ENCODE measurements at places on chromosomes 1 and 21.

GRCh38 chr1:93880731-93881130 is 1.7 kb upstream of the DNTTIP2 start:
- no peak for DNase-seq

GRCh38 chr1:214847071-214847810 is 235.3 kb upstream of the KCNK2 start:
- no peak for DNase-seq

DNA sequence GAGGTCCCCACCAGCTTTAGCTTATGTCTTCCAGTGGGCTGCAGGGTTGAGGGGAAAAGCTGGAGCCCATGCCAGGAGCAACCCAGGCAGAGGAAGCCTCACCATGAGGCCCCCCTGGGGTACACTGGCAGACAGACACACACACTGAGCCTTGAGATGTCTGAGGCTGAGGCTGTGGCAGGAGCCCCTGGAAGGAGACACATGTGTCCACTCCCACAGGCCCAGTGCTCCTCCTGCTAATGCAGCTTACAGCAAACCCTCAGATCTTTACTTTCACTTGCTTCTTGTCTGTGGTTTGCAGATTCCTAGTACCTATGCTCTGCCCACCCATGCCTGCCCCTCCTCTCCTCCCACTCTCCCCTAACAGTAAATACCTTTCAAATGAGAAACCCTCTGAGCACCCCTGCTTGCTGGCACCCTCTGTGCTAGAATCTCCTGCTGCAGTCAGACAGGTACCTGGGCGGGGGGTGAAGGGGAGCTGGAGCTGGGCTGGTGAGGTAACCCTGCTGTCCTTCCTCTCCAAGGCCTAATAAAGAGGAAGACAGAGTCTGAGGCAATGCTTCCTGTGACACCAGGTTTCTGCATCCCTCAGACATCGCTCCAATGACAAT is 63.4 kb upstream of the NEK2 start:
- peak; percentile 63 for DNase-seq

- no peak for DNase-seq
Observed at GRCh38 chr1:12634156-12634555, 9.7 kb upstream of the AADACL4 start.

GRCh38 chr1:52423771-52424170 is 19.4 kb downstream of the PRPF38A start:
- DNase-seq = peak; percentile 84

DNA sequence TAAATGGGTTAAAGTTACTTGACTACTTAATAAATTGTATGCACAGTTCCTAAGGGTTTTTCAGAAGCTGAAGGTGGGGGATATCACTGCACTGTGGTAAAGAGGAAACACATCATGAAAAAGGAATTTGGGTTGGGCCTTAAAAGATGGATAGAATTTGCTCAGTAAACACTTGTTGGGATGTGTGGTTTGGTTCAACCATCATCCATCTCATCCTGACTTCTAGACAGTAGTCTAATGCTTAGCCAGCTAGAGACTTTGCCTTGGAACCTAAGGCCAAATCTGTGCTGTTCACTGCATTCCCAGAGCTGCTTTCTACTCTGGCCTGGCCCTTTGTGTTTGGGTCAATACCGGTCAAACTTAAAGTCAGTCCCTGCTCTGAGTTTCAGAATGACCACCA is 30.6 kb downstream of the LY9 start:
- DNase-seq = no peak

DNA sequence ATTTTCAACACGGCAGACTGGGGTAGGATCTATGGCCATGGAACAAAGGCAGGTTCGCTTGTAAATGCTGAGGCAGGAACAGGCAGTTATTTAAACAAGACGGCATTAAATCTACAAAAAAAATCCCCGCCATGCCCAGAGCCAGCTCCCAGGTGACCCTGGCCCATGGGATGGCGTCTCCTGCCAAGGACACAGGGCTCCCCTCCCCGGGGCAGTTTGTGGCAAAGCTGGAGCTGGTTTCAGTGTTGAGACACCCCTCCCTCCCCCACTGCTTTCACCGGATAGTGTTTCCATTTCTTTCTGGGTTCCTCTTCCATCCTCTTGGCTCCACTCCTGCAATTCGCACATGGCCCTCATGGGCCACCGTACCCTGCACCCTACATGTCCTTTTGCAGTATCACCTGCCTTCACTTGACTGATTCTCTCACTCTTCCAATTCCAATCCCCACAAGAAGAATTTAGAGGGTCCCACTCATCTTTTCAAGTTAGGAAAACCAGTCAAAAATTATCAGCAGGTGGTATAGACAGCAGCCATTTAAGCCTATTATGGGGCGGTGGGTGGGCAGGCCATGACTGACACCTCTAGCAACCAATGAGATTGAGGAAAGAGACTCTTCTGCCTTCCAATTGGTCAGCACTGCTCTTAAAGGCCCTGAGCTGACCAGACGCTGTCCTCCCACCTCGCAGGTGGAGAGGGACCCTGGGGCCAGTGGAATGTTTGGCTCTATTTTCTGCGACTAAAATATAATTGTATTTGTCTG is 52.0 kb downstream of the OLIG1 start:
- no peak for DNase-seq

- no peak for DNase-seq
Observed at GRCh38 chr1:175005085-175005783, 5.5 kb downstream of the CACYBP start.

GRCh38 chr1:218164111-218164929 is 120.8 kb upstream of the RRP15 start:
- no peak for DNase-seq

GRCh38 chr1:202329891-202330290 is 11.8 kb downstream of the UBE2T start:
- no peak for DNase-seq

DNA sequence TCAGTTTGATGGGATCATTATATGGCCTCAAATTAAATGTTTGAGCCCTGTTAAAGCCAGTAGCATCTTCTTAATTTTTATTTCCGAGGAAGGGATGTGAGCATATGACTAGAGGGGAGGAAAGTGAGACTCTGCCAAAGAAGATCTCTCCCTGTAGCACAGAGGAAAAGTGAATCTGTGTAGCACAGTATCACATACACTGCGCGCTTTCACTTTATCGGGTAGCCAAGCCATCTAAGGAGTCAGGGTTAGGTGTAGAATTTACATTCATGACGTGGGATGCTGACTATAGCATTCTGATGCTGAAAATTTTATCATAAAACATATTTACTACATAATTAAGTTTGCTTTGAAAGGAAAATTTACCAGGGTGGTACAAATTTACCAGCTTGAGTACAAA is 24.0 kb downstream of the LRRC8D start:
- no peak for DNase-seq

DNA sequence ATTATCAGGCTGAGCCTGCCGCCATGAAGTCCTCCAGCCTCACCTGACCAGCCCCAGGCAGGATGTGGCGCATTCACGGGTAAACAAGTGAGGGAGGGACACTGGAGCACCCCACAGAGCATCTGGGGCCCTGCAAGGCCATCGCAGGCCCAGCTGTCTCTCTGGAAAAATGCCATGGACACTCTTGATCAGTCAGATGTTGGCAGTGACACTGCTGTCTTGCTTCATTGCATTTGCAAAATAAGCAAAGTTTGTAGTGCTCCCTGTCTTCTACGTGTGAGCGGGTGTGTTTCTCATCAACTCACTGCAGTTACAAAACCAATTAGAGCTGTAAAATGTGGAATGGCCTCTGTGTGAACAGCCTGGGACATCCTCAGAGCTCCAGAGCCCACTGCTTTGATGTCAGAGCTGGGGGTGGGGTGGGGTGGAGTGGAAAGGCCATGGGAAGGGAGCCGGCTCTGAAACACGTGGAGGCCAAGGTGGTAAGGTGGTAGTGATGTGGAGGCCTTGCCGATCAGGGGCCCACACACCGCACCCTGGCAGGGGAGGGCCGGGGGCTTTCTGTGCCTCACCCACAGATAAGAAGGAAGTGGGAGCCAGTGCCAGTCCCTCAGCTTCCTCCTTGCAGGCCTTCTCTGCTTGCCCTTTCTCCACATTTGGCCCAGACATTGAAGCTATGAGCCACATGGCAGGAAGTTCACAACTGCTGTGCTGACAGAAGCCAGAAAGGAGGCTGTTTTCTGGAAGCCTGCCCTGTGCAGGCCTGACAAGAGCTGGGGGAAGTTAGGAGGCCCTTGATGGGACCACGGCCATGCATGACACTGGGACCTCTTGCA is 254.9 kb downstream of the RHOU start:
- peak; percentile 23 for DNase-seq

- no peak for DNase-seq
Observed at GRCh38 chr1:48223366-48224240, 1.1 kb downstream of the SLC5A9 start.

DNA sequence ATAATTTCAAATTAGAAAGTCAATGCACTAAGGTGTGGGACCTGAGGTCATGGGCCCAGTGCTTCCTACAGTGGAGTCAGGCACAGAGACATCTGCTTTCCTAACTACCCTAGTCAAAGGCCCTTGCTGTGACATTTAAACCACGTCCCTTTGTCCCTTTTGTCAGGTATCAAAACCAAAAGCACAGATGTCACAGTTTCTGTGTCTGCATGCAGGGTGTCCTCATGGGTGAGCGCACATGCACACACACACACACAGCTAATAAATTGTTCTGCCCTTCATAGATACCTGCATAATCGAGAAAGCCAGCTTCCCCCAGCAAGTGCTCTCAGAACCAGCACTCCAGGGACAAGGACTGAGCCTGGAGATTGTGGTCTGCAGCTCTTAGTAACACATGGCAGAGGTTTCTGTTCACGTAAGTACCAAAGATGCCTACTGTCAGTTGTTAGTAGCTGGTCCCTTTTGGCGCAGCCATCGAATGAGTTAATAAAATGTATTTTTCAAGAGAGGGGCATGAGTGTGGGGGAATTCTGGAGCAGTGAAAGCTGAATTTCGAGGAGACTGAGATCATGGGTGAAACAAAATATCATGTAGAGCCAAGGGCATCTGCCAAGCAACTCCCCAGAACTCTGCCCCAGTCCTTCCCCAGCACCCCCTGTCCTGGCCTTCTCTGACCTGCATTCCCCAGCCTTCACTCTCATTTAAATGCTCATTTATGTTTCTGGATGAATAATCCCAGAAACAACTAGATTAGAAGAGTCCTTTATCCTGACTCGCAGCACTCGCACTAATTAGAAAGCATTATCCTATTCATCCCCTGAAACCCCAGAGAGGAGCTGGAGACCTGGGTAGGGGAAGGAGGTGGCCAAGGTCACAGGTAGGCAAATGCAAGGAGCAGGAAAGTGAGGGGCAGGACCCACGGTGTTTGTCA is 25.5 kb downstream of the TNR start:
- no peak for DNase-seq

DNA sequence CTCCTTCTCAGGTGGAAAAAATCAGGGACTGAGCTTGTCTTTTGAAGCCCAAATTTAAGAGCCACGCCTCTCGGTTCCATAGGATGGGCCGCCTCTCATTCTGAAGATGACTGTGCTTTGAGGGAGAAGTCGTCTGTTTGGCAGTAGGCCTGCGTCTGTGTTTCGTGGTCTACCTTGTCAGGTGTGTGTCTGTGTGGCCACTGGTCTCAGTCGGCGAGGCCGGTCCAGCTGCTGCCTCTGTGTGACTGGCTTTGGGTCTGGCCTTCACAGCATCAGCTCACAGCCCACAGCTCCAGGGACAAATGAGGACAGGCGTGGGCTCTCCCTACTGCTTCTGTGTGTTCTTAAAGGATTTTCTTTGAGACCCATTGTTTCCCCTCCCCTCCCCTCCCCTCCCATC is 50.3 kb downstream of the B3GALT5 start:
- no peak for DNase-seq

- no peak for DNase-seq
Observed at GRCh38 chr21:34644825-34645224, 24.0 kb upstream of the CLIC6 start.

GRCh38 chr1:88058205-88058604 is 625.9 kb upstream of the PKN2 start:
- no peak for DNase-seq

DNA sequence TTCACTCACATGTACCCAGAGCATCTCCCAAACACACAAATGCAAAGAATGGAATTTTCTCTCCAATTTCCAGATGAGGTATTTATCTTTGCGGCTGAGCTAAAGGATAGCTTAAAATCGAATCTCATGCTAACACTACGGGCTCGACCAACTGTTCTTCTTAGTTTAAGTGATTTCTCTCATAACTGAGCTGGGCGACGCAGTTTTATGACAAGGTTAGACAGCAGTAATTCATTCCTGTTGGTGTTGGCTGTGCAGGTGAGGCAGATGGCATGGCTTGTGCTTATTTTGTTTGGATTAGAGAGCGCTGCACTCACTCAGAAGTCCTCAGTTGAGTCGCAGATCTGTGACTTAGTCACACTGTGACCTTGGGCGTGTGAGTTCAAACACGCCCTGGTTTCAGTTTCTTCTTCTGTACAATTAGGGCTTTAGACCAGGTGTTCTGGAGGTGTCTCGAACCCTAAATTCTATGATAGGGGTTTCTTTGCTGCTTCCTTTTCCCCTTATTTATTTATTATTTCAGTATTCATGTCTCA is 41.5 kb upstream of the MRPS6 start:
- no peak for DNase-seq

GRCh38 chr1:45686288-45687013 is at the start of gene GPBP1L1:
GPBP1L1 (minus strand) TSS chr1:45686533; CDS start chr1:45659087, 27,446 bp downstream.
- peak; percentile 96 for DNase-seq

DNA sequence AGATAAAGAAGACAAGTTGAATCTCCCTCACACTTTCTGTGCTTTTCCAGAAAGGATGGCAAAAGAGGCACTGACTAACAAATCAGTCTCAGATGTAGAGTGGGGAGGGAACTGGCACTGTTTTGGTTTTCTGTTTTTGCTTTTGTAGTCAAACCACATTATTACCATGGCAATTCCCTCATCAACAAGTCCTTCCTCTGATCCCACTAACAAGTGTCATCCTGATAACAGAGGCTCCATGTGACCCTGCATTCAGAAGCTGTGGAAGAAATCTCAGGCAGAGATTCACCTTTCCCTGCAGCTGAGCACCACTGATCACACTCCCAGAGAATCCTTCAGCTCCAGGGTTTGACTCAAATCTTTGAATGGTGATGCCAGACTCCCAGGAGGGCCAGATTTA is 203.4 kb downstream of the TNR start:
- DNase-seq = no peak

- DNase-seq = no peak
Observed at GRCh38 chr1:203028784-203029553, 2.7 kb downstream of the PPFIA4 start.

DNA sequence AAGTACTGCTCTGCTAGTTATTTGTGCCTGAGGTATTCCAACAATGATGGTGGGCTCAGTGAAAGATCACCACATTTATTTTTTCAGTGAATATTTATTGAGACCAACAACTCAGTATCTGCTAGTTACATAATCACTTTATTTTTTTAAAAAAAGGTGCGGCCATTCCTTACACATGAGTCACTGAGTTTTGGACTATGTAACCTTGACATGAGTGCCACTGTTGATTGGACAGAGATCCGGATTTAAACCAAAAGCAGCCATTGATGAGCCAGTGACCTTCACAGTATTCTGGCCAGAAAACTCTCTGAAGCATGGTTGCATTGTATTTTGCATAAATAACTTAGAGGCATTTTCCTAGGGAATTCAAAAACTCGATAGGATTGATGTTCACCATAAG is 79.5 kb downstream of the NUF2 start:
- DNase-seq = no peak

DNA sequence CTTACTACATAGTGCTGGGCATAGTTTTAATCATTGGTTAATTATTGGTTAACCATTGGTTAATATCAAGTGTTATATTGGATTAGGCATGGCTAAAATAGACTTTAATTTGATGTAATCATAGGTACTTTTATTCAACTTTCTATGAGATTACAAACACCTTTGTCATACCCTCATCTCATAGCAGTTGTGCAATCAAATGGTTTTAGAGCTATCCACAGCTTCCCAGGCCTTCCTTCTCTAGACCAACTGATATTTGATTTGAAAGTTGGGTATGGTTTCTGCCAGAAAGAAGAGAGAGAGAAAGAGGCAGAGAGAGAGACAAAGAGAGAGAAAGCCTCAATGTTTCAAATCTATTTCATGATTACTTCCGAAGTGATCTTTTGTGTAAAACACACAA is 9.6 kb upstream of the RGS1 start:
- no peak for DNase-seq
